ENCODE measurements at places on chromosomes 16 and 17.

DNA sequence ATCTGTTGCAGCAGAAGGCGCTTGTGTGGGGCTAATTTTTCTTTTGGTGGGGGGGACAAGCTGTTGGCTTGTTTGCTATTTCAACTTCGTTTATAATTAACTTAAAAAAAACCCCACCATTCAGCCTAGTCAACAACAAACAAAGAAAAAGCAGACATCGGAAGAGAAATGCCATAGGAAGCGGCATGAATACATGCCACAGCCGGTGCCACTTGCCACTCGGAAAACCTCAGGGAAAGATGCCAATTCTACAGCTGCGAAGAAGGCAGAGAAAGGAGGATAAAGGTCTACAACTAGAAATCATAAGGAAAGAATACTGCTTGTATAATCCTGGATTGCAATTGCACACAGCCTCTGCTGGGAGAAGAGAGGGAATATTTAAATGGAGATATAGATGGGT lies 254.4 kb upstream of the PMFBP1 start:
- no peak for DNase-seq

- DNase-seq: no peak
Measured at GRCh38 chr17:60047590-60047989, 31.1 kb downstream of the HEATR6 start.

DNA sequence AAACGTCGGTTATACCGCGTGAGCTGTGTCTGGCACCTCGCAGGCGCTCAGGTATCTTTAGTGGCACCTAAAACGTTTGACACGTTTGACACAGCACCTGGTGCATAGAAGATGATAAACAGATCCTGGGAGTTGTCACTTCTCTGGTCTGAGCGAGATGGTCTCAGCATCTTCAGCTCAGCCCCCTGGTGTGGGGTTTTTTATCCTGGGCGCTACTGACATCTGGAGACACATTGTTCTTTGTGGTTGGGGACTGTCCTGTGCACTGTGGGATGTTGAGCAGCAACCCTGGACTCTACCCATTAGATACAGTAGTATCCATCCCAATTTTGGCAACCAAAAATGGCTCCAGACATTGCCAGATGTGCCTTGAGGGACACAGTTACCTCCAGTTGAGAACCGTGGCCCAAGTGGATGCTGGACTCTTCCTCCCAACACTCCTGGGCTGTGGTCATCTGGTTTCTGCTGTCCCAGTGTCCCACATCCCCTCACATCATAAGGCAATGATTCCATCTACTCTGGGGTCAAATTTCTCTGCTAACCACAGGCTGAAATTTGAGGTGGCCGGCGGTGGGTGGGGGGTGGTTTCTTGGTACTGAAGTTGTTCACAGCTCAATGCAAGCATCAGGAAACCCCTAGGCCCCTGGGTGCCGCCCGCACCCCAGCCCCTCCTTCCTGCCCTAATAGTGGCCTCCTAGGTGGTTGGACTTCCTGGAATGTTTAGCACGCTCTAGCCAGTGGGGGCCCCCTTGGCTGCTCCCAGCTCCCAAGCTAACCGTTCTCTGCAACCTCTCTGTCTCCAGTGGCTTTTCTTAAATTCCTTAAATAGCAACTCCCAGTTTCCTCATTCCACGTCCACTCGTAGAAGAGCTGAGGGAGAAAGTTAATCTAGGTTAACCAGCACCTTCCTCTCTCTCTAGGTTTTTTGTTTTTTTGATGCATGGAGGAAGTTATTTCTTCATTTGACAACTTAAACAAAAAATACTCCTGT lies 124.8 kb downstream of the ABCC1 start:
- DNase-seq: no peak

- no peak for DNase-seq
Measured at GRCh38 chr17:17606416-17607000, 15.0 kb upstream of the PEMT start.

- DNase-seq: no peak
Measured at GRCh38 chr16:15961571-15962090, 12.2 kb downstream of the ABCC1 start.

DNA sequence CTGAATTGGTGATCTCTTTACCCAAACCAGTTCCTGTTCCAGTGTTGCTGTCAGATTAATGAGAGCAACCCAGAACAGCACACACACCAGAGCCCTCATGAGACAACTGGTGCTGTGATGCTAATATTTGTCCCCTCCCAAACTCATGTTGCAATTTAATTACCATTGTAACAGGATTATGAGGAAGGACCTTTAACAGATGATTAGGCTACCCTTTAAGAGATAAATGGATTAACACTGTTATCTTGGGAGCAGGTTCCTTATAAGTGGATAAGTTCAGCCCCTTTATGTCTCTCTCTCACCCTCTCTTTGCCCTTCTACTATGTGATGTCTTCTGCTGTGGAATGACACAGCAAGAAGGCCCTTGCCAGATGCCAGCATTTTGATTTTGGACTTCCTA lies 1.1 kb upstream of the CCDC182 start:
- DNase-seq: no peak

GRCh38 chr16:10683170-10683569 lies 11.6 kb downstream of the TEKT5 start:
- no peak for DNase-seq
